ENCODE measurements at places on chromosomes 12 and 14.

DNA sequence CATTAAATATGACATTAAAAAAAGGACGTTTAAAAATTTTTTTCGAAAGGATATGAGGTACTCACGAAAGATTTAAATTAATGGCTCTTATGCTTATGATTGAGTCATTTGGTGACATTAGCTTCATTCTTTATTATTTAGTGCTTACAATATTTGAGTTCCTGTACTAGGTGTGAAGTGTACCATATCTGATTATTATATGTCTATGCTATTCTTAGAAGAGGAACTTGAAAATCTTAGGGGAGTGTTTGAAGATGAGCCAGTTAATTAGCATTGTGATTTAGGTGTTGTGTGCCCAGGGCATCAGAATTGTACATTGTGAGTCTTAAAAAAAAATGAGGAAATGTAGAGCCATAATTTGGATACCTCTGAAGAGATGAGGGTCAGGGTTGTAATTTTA, 118.6 kb downstream of the FUT8 start:
- no peak for DNase-seq

- DNase-seq: no peak
Observed at GRCh38 chr12:91851741-91852477, 293.7 kb downstream of the BTG1 start.

GRCh38 chr14:103529383-103530365, 678 bp downstream of the TRMT61A start:
- DNase-seq: no peak

DNA sequence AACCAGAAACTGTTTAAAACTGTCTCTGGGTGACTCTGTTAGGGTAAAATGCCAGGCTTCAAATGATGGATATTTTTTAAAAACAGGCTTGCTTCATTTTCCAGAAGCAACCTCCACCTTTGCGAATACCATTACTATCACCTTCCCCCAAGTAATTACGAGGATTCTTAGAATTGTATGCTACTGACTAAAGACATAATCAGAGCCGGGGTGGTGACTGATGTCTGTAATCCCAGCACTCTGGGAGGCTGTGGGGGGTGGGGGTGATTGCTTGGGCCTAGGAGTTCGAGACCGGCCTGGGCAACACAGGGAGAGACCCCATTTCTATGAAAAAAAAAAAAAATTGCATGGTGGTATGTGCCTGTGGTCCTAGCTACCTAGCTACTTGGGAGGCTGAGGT, 38.3 kb downstream of the FGD6 start:
- no peak for DNase-seq

DNA sequence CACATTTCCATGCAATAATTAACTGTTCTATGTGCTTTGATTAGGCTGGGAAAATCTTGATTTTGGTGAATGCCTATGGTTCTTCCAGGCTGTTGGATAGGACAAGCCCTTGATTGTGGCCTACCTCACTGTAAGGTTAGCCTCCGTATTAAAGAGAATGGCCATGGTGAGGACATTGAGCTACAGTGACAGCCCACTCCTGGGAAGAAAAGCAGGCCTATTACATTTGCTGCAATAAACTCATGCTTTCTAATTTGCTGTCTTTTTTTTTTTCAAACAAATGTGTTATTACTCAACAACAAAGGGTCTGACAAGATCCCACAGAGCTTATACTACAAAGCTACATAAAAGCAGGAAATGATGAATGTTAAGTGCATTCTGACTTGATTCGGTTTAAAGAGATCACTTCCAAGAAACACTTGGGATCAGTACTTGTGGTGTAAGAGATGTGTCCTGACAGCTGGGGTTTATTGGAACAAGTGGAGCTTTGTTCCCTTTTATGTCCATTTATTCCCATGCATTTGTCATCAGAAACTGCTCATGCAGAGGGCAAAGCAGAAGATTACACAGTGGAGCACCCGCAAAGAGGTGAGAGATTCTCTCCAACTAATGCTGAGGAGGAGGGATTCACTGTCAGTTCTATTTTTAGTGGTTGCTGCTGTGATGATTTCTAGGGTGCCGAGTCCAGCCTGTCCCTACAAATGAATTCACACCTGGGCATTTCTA, 29.1 kb upstream of the KCNK10 start:
- no peak for DNase-seq

- no peak for DNase-seq
Observed at GRCh38 chr14:87131879-87132278, 861.1 kb downstream of the GALC start.

- DNase-seq: no peak
Observed at GRCh38 chr12:15971211-15971610, 60.1 kb downstream of the DERA start.

- no peak for DNase-seq
Observed at GRCh38 chr12:51669271-51669670, 78.2 kb downstream of the SCN8A start.

GRCh38 chr14:37254411-37254947, 56.7 kb downstream of the MIPOL1 start:
- DNase-seq: no peak

GRCh38 chr12:56571121-56571520, 49.5 kb downstream of the RBMS2 start:
- no peak for DNase-seq

- no peak for DNase-seq
Observed at GRCh38 chr14:90750701-90751100, 65.5 kb downstream of the TTC7B start.

- no peak for DNase-seq
Observed at GRCh38 chr14:101104485-101104884, 201.0 kb upstream of the RTL1 start.

DNA sequence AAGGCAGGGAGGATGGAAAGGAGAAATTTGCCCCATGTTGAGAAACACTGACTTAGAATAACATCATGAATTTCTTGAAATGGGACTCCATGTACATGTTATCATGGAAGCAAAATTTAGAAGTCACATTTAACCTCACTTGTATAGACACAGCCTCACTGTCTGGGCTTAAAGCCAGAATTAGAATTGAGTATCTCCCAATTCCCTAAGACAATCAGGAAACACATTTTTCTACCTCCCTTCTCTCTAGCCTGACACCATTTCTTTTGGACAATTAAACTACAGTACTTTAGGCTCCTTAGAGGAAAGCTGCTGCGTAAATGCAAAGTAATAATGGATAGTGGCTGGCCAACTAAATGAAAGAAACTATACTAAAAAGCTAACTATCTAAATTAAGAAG, 795.5 kb downstream of the C12orf50 start:
- DNase-seq: no peak

- no peak for DNase-seq
Observed at GRCh38 chr14:65462411-65462810, 49.9 kb downstream of the FUT8 start.

GRCh38 chr14:23034498-23035302, at the start of gene PSMB5:
Gene PSMB5, minus strand, starts transcription at chr14:23034900. Its CDS starts 19 bp downstream, at chr14:23034881.
- peak; percentile 58 for DNase-seq

GRCh38 chr12:46265734-46266133, 3.1 kb downstream of the SLC38A1 start:
- DNase-seq: no peak

- no peak for DNase-seq
Observed at GRCh38 chr14:23071921-23072539, 14.7 kb upstream of the CDH24 start.

GRCh38 chr14:94893411-94894160, 123.7 kb upstream of the GSC start:
- no peak for DNase-seq

DNA sequence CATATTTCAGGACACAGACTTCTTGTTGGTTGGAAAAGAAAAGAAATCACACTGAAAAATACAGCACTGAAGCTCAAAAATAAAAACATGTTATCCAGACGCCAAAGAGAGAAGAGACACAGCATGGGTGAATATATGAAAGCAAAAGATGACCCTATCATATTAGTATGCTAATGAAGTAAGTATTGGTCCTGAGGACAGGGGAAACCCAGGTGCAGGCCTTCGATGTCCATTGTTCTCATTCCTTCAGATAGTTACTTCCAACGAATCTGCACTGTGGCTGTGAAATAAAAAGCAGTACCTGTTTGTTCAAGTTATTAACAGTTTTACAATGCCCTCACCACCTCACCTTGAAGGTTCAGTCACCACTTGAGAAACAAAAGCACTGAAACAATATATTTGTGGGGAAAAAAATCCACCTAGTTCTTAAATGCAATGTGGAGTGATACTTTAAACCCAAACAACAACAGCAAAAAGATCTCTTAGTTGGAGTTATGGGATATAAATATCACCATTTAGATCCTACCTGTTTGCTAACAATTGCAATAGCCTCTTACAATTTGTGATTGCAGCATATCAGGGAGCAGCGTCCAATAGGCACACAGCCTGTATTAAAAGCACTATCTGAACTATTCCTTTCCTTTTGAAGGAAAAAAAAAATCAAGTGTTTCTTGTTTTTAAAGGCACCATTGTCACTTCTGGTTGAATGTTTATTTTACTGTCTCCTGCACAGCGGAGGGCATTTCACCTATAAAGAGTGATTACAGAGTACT, 188.1 kb downstream of the BCAT1 start:
- DNase-seq: no peak

DNA sequence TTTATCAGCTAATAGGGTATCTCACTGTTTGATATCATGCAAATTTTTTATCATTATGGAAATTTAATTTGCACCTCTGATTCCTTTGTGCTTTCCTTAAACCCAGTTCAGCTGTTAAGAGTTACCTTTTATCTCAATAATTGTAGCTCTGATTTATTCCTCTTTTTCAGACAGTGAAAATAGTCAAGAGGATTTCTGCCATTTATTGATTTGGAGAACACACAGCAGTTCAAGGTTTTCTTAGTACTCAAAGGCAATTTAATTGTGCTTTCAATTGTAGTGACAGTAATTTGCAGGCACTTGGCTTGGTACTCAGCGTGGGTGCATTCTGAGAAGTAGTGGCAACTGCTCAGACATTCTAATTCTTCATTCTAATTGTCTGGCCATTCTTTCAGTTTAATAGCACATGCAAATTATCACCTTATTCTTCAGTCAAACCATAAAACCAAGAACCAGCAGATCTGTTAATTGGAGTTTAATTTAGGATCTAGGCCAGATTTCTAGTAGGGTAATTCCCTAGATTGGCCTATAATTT, 709.3 kb downstream of the RPS29 start:
- DNase-seq: no peak

GRCh38 chr14:94486883-94487282, 10.9 kb upstream of the SERPINA9 start:
- DNase-seq: no peak

GRCh38 chr12:108799401-108800243, 57.8 kb downstream of the SSH1 start:
- DNase-seq: no peak

- no peak for DNase-seq
Observed at GRCh38 chr12:70467918-70468733, 102.0 kb downstream of the KCNMB4 start.

DNA sequence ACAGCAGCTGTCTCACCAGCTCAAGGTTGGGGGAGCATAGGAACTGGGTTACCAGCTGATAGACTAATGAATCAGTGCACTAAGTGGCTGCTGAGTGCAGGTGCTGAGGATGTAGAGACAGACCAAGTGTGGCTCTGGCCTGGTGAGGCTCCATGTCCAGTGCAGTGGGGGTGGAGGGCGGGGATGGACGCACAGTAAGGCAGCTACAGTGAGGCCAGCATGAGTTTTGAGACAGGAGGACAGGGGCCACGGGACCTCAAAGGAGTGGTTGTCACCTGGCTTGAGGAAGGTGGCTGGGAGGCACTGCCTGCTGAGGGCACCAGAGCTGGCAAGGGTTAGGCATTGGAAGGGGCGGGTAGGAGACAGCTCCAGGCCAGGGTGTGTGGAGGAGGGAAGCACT, 37.0 kb downstream of the SYNE3 start:
- DNase-seq: no peak

- DNase-seq: no peak
Observed at GRCh38 chr12:46153268-46153872, 115.5 kb downstream of the SLC38A1 start.

DNA sequence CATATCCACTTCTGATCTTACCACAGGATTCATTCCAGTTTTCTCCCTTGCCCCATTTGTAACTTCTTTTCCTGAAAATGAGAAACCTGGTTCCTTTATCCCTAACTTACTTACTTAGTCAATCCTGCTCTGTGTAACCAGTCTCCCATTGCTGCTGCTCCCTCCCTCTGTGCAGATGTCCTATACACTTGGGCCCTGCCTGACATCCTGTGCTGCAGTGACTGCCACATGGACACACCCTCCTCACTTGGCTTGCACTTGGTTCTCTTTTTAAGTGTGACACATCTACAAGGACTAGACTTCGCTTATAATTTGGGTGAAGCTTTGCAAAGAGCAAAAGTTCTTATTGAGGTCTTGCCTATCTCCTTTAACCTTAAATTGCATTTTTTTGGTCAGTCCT, 51.4 kb downstream of the FGD4 start:
- no peak for DNase-seq

GRCh38 chr14:51609955-51610283, 41.8 kb upstream of the FRMD6 start:
- no peak for DNase-seq

GRCh38 chr12:13181375-13182070, 15.0 kb upstream of the EMP1 start:
- DNase-seq: no peak

- no peak for DNase-seq
Observed at GRCh38 chr12:455821-456220, 3.9 kb upstream of the B4GALNT3 start.
